ENCODE measurements at places on chromosomes 12 and 14. TPM values are rescaled to one million over a fixed set of nuclear protein-coding genes. Genes with fewer than 3 reads are reported as not detected.

DNA sequence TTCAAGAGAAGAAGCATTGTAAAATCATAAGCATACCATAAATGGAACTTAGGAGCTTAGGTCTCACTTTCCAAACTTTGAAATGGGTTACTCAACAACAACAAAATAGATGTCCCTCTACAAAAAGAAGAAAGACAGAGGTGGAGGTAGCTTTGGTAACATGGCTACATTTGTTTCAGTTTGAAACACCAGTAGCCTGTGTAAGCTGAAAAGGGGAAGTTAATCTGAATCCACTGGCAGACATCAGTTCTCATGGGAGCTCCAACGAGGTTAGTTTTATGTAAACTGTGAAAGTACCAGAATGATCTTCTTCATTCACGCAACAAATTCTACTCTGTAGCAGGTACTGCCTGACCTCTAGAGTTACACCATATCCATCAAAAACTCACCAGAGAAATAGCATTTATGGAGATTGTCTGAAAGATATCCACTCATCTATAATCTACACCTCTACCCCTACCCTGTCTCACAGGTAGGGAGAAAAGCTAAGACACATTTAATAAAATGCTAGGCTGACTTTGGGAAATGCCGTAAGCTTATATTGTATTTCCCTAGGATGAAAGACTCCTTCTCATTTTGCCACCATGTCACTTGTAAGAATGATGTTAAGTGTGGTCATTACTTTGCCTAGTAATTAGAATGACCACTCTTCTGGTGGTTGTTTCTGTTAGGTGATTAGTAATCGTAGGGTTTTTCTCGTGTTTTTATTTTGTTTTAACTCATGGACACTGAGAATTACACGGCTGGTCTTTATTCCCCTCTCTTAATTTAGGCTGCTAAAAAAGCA, 224.1 kb downstream of the ASCL1 start:
- no peak for ATAC-seq

GRCh38 chr12:60144395-60144794, 548.6 kb downstream of the SLC16A7 start:
- ATAC-seq: no peak

- ATAC-seq: no peak
These were observed 19.9 kb downstream of the EIF2B2 start for GRCh38 chr14:75022655-75023054.

- ATAC-seq: no peak
These were observed 39.1 kb downstream of the CCDC85C start for GRCh38 chr14:99564926-99565259.

- ATAC-seq: no peak
These were observed 14.2 kb upstream of the RASSF3 start for GRCh38 chr12:64595863-64596793.

DNA sequence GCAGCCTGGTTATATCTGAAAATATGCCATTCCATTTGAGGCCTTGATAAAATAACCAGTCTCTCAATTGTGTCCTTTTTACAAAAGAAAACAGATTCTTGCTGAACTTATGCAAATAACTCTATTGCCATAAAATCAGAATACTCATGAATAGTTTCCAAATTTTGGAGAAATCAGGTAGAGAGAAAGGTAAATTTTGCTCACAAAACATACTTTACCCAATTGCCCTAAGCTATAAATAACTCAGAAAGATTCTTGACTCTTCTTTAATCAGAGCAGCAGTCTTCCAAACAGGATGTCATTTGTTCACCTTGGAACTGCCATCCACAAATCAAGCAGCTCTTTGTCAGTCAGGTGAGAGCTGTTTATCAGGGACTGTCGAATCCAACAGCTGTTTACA, 12.6 kb downstream of the ZNF26 start:
- no peak for ATAC-seq

- ATAC-seq: no peak
These were observed 95.2 kb downstream of the GCH1 start for GRCh38 chr14:54807428-54807827.

DNA sequence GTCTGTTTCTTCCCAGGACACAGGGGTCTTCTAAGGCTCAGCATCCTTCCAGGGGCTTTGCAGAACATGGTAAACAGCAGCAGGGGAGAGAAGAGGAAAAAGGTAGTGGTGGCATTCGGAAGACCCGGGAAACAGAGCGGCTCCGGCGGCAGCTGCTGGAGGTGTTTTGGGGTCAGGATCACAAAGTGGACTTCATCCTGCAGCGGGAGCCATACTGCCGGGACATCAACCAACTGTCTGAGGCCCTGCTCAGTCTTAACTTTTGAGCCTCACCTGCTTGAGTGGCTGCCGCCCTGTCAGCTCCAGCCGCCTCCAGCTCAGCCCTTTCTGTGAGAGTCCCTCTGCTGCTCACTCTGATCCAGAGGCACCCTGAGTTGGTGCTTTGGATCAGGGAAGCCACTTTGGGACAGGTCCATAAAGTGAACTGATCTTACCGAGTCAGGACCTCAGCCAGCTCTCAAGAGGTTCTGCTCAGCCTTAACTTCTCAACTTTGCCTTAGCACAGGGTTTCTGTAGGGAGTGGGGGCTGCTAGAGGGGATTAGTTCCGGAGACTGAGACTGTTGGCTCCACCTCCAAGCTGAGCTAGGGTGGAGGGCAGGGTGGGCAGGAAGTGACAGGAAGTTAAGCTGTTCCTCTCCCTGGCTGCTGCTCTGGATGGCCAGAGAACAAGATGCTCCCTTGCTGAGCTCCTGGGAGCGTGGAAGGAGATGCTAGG, 5.4 kb downstream of the SDR39U1 start:
- ATAC-seq: no peak

GRCh38 chr12:6834873-6835272, 5.9 kb upstream of the GNB3 start:
- ATAC-seq: no peak

DNA sequence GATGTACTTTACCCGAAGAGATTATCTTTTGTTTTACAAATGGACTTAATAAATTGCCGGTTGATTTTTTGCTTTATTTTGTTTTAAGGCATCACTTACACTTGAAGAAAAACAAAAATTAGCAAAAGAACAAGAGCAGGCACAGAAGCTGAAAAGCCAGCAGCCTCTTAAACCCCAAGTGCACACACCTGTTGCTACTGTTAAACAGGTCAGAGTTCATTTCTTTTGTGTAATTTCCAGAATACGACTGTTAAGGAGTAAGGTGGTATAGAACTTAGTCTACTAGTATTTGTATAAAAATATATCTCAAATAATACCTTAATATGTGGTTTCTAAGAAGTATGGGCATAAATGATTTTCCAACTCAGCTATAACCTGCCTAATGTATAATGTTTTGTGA, 19.6 kb upstream of the SLC17A8 start:
- ATAC-seq: no peak

The TMBIM4 gene
- 162 TPM for total RNA-seq

DNA sequence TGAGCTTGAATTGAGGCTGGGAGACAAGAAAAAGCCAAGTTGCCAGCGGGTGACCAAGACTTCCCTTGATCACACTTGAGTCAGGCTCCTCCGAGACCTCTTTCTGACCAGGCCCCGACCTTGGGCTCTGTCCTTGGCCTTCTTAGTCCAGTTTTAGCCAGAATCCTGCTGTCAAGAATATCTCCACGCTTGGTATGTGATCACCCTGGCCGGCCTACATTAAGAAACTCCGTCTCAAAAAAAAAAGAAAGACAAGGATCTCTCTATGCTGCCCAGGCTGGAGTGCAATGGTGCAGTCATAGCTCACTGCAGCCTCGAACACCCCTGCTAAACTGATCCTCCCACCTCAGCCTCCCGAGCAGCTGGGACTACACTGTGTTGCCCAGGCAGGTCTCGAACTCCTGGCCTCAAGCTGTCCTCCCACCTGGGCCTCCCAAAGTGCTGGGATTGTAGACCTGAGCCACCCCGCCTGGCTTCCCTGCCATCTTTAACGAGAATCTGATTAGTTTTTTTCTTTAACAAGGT, 1.0 kb upstream of the ITPK1 start:
- ATAC-seq: no peak

DNA sequence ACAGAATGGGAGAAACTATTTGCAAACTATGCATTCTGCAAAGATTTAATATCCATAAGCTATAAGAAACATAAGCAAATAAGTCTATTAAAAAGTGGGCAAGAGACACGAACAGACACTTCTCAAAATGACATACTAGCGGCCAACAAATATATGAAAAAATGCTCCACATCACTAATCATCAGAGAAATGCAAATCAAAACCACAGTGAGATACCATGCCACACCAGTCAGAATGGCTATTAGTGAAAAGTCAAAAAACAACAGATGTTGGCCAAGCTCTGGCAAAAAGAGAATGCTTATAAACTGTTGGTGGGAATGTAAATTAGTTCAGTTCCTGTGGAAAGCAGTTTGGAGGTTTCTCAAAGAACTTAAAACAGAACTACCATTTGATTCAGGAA, 121.3 kb downstream of the KCNMB4 start:
- ATAC-seq: no peak

The GTF2H3 gene
- total RNA-seq: 21.7 TPM

The NTS gene
- not detected for total RNA-seq

The PMCH gene
- total RNA-seq: not detected

GRCh38 chr12:74401966-74402365, 135.7 kb upstream of the ATXN7L3B start:
- no peak for ATAC-seq

The ADCY6 gene
- 26.6 TPM for total RNA-seq

GRCh38 chr14:95464514-95464913, 51.9 kb downstream of the SYNE3 start:
- ATAC-seq: no peak

GRCh38 chr14:65486863-65487262, 74.3 kb downstream of the FUT8 start:
- ATAC-seq: no peak

DNA sequence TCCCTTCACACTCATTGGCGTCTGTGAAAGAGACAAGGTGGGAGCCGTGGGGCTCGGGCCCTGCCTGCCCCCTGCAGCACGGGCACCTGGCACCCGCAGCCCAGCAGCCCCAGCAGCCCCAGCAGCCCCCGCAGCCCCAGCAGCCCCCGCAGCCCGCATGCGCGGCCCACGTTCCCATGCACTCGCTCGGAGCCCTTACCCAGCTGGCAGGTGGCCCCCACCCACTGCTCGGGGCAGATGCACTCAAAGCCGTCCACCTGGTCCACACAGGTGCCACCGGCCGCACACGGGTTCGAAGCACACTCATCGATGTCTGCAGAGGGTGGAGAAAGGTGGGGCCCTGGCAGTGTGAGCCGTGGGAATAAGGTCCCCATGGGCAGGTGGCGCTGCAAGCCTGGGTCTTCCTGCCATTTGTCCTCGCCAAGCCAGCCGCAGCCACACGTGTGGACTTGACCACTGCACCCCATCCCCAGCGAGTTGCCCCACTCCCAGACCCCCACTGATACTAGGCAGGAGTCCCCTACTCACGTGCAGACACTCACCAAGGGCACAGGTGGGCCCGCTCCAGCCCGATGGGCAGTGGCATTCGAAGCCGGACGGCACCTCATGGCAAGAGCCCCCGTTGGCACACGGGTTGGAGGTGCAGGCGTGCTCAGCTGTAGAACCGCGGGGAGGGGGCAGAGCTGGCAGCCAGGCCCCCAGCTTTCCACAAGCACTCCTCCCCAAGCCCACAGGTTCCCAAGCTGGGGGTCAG, 17.3 kb downstream of the JAG2 start:
- no peak for ATAC-seq

- ATAC-seq: peak; percentile 76
These were observed 39.8 kb downstream of the NOPCHAP1 start for GRCh38 chr12:105025890-105026289.

GRCh38 chr14:61202124-61202523, 79.0 kb downstream of the TMEM30B start:
- no peak for ATAC-seq

DNA sequence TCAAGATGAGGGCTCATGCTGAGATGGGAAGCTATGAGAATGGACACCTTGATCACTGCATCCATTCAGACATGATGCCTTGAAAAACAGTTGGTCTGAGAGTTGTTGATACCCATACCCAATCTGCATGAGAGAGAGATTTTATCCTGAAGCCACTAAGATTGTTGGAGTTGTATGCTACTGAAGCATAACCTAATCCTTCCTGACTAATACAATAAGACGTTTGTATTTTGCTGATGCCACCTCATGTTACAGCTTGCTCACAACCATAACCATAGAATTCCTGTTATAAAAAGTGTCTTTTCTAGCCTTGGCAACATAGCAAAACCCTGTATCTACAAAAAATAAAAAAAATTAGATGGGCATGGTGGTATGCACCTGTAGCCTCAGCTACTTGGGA, 12.7 kb upstream of the SERPINA1 start:
- no peak for ATAC-seq

- peak; percentile 38 for ATAC-seq
These were observed 44.4 kb downstream of the GIT2 start for GRCh38 chr12:109951751-109952150.
